ENCODE measurements at places on chromosomes 7 and 10.

DNA sequence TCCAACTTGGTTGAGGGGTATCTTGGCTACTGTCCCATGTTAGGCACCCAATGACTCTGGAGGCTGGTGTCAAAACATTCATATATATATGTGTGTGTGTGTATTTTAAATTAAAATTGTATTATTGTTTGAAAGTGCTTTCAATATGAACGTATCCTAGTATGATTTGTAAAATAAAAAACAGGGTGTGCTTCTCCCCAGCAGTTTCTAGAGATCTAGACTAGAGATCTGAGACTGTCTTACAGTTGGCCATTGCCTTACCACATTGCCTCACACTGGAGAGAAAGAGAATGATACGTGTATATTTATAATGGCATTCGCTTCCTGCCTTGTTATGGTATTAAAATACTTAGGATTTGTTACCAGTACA lies 1.2 kb downstream of the BAG3 start:
- DNase-seq, result no peak

- DNase-seq, result no peak
Measured at GRCh38 chr7:104950754-104951153, 63.3 kb upstream of the KMT2E start.

GRCh38 chr7:91811236-91811635 lies 69.3 kb downstream of the MTERF1 start:
- no peak for DNase-seq

GRCh38 chr7:130242198-130243014 lies 24.3 kb upstream of the CPA2 start:
- DNase-seq, result peak; percentile 68

DNA sequence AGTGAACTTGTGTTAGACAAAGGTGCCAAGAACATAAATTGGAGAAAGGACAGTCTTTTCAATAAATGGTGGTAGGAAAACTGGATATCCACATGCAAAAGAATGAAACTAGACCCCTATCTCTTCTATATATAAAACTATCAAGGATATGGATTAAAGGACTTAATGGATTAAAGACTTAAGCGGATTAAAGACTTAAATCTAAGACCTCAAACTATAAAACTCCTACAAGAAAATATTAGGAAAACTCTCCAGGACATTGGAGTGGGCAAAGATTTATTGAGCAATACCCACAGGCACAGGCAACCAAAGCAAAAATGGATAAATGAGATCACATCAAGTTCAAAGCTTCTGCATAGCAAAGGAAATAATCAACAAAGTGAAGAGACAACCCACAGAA lies 242.9 kb upstream of the MEOX2 start:
- DNase-seq, result no peak

- DNase-seq, result no peak
Measured at GRCh38 chr10:29112827-29113615, 175.8 kb upstream of the LYZL1 start.

DNA sequence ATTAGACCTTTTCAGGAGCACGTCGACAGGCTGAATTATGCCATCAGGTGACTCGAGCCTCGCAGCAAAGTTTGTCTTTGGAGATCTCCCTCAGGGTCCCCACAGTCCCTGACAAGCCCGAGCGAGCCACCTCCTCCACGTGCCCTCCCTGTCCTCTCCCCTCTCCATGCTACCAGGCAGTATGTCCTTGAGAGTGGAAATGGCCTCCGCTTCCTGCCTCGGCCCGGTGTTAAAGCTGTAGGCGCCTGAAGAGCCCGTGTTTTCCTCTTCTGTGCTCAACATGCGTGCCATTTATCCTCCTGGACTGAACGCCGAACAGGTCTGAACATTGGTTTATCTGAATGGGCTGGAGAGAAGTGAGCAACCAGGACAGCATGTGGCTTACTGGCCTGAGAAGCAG lies 82.6 kb downstream of the GPR26 start:
- no peak for DNase-seq

Measured in NCI-H748 treated with DMSO at 0.1 percent for 48 hours (cell line).